ENCODE measurements at places on chromosomes 2 and 18.

- DNase-seq: no peak
Measured at GRCh38 chr18:76754351-76754750, 68.0 kb upstream of the ZNF236 start.

- no peak for DNase-seq
Measured at GRCh38 chr2:108118996-108119395, 120.8 kb upstream of the SULT1C3 start.

GRCh38 chr2:170024721-170025120, 153.2 kb upstream of the MYO3B start:
- DNase-seq: no peak

DNA sequence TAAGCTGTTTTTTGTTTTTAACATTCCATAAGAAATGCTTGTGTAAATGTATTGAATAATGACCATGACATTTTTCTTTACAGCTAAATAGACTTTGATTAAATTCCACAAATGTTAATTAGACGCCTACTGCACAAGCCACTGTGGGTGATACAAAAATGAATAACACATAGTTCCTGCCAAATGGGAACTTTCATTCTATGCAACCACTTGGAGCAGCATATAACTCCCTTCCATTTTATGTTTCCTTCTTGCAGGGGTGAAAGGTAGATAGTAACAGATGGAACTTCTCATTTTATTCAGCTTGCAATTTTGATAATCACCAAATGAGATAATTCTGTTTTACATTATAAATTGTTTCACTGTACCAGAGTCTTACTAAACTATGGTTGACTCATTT, 70.0 kb upstream of the THUMPD2 start:
- no peak for DNase-seq

- no peak for DNase-seq
Measured at GRCh38 chr2:45418532-45418931, 192.5 kb downstream of the SRBD1 start.

GRCh38 chr18:6088432-6088831, 193.1 kb upstream of the TMEM200C start:
- DNase-seq: no peak

GRCh38 chr18:3248658-3249359, 1.2 kb downstream of the MYL12A start:
- no peak for DNase-seq

- DNase-seq: no peak
Measured at GRCh38 chr2:127216095-127216494, 4.0 kb downstream of the CYP27C1 start.

DNA sequence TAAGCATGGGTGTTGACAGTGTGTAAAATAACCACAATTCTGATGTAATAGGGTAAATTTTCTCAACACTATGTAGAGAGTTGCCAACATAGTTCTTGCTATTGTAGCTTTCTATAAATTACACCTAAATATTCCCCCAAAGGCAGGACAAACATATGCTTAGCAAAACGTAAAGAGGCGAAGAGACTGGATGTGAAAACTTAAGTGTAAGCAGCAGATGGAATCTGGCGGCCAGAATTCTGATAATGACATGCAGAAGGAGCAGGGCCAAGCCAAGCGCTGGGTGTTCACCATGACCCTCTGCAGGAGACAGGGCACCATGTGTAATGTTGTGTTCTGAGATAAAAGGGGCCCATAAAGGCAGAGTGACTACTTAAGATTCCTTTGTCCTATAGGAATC, 105.2 kb upstream of the ZNF521 start:
- no peak for DNase-seq

- peak; percentile 2 for DNase-seq
Measured at GRCh38 chr2:221205103-221205673, 366.9 kb downstream of the EPHA4 start.

All from NCI-H2029 (cell line).